Psoas muscle (tissue), 8 donors: ENCODE measurements at places on chromosomes 7 and 10.

- no peak for DNase-seq
Observed at GRCh38 chr7:138116892-138117291, 40.6 kb downstream of the AKR1D1 start.

DNA sequence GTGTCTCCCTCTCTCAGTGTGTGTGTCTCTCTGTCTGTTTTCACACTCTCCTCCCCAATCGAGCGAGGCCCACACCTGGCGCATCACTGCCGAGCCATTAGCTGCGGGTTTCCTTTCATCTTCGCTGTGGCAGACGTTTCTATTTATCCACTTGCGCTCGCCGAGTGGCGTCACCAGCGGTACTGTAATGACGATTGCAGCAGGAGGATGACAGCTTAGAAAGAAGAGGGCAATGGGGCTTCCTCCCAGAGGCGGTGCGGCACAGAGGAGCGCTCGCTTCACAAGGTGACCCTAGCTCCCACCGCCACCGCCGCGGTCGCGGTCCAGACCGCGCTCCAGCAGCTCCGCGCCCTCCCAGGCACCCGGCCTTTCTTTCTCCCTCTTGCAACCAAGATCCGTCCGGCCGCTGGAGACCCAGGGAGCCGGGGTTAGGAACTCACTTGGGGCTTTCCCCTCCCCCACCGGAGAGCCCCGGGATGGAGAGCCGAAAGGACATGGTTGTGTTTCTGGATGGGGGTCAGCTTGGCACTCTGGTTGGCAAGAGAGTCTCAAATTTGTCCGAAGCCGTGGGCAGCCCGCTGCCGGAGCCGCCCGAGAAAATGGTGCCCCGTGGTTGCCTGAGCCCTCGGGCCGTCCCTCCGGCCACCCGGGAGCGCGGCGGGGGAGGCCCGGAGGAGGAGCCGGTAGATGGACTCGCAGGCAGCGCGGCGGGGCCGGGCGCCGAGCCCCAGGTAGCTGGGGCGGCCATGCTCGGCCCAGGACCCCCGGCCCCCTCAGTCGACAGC is at the start of gene EVX1:
Gene EVX1 (plus strand): TSS at position 248 of the 785 bp plus-strand sequence. CDS start 229 bp downstream, at position 477.
- no peak for DNase-seq

DNA sequence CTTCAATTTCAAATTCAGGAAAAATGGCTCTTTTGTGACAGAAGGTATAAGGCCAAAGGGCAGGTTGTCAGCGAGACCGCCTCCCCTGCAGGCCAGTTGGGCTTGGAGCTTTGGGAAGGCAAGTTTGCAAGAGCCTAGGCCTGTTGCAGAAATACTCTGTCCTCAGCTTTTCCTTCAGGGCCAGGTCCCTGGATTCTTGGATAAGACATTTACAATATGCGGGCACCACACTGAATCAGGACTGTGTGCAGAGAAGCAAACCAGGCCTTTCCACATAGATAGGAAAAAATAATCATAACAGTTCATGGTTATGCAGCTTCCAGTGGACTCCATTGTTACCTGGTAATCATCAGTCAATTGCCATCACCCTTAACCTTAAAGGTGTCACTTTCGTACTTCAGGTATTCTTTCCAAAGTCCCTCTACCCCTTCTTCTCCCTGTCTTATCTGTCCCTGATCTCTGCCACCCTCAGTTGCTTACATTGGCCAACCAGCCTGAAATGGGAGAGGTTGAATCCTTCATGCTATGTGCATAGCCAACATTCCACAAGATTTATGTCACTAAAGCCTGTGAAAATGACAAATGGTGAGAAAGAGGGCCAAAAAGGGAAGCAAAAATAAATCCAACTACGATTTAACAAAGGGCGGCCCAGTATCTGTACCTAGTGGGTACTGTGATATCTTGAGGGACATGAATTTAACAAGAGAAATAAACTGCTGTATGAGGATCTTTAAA is 304.5 kb upstream of the NFE2L3 start:
- DNase-seq = no peak

DNA sequence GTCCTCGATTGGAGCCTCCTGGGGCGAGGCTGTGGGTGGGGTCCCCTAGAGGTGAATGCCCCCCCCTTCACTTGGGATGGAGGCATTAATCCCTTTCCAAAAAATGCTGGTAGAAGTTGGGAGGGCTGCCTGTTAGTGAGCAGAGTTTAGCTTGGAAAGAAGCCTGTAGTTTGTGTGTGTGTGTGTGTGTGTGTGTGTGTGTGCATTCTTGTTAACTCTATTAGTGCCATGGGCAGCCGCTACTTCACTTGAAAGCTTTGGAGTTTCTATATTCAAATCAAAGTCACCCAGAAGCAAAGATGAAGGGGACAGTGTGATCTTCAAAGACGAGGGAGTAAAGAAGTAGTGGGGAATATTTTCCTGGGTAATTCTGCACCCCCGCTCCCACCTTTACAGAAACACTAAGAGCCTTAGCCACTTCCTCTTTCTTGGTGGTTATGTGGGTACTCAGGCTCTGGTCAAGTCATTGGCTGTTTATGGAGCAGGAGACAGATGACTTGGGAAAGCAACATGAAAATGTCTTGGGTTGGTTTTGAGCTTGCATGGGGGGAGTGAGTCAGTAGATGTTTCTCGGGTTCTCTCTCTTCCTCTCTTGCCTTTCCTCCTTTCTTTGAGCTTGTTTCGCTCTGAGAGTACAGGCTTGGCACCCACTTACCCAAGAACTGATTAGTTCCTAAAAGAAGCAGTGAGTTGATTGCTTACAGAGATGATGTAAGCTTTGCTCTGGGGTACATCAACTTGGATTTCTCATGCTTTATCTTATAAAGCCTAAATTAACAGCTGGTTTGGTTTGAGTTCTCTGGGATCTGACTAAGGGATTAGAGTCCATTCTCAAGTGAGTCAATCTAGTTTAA is 35.9 kb downstream of the TCF7L2 start:
- DNase-seq = no peak

DNA sequence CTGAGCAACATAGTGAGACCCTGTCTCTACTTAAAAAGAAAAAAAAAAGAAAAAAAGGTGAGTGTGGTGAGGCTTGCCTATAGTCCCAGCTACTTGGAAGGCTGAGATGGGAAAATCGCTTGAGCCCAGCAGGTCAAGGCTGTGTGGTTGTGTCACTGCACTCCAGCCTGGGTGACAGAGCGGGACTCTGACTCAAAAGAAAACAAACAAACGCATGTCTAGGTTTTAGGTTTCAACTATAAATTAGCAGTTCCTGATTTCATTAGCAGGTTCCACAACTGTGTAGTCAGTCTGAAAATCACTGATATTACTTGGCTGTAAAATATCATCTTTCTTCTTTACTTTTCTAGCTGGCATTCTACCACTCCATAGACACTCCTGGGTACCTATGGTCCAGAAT is 155.7 kb upstream of the HGF start:
- no peak for DNase-seq

GRCh38 chr7:100360135-100360854 is 2.4 kb downstream of the PILRB start:
- DNase-seq = peak; percentile 32

GRCh38 chr10:10584161-10584560 is 433.5 kb upstream of the CELF2 start:
- DNase-seq = no peak

GRCh38 chr7:106731187-106731586 is 70.2 kb upstream of the CCDC71L start:
- no peak for DNase-seq

GRCh38 chr7:50473531-50473930 is 23.4 kb upstream of the FIGNL1 start:
- peak; percentile 71 for DNase-seq

- no peak for DNase-seq
Observed at GRCh38 chr7:81094952-81095351, 176.1 kb upstream of the SEMA3C start.

DNA sequence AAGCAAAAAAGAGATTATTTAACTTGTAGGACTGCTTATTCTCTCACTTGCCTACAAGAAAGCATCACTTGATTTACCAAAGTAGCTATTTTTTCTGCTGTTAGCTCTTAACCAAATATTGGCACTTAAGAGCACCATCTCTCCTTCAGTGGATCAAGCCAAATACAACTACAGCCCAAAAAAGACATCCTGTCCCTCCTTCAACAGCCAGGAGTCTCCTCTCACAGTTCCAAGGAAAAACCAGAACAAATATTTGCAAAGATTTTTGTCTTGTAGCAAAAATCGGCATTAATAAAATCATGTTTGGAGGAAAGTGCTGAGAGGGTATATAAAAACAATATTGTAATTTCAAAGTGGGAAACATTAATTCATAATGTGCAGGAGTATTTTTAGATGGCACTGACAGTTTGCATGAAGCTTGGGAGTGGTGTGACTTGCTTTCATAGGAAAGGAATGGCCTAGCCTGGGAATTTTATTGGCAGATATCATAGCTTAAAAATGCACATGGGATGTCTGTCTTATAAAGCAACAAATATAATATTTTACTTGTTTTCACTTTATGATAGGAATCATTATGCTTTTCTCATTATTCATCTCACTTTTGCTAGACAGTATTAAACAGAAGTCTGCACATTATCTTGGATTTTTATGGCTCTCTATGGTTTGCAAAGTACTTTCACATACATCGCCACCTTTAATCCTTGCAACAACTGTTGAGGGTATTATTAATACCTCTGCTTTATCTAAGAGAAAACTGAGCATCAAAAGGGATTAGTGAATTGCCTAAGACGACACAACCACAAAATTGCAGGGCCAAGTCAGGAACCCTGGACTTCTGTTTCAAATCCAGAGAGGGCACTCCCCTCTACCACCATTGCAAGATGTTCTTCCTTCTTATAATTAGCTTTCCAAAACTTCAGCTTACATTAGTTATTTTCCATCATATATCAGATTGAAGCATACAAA is 103.5 kb downstream of the AGMO start:
- DNase-seq = no peak

DNA sequence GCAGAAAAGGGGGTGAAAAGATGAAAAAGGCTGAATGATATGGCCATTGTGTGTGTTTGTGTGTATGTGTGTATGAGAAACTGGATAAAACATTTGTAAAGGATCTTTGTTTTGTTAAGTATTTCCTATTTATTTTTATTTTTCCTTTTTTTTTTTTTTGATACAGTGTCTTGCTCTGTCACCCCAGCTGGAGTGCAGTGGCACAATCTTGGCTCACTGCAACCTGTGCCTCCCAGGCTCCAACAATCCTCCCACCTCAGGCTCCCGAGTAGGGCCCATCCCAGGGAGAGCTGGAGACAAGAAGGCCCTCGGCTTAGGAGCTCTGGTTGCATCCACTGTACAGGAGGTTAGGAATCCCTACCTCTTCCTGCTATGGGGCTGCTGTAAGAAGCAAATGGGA is 6.9 kb upstream of the CALML5 start:
- no peak for DNase-seq

DNA sequence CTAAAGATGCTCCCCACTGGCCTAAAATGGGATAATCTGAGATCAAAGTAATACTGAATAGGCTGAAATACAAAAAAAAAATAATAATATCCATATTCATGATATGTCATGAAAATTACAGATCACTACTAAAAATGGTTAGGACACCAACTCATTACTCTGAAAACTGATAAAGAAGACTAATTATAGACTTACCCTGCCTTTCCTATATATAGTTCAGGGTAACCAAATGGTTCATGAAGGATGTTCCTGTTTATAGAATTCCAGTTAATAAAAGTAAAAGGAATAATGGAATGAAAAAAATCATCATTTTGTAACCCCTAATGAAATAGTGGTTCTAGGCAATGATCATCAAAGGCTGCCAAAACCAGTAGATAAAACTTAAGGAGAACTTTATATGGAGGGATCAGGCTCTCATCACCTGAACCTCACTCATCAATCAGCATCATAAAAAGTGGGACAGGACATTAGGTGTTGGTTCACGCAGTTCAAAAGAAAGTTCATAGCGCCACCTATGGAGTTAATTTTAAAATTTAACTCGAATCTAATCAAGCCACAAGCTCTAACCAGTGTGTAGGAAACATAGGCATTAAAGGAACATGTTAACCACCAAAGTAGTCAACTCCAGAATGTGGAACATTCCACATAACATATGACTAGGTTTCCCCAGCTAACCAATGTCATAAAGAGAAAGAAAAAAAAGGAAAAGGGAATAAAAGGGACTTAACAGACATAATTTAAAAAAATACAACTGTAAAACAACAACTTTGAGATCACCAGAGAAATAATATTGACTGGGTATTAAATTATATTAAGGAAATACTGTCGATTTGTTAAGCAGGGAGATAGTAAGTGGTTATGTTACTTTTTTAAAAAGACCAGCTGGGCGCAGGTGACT is 35.7 kb downstream of the P4HA1 start:
- DNase-seq = no peak

- DNase-seq = no peak
Observed at GRCh38 chr10:10623958-10624566, 393.6 kb upstream of the CELF2 start.

DNA sequence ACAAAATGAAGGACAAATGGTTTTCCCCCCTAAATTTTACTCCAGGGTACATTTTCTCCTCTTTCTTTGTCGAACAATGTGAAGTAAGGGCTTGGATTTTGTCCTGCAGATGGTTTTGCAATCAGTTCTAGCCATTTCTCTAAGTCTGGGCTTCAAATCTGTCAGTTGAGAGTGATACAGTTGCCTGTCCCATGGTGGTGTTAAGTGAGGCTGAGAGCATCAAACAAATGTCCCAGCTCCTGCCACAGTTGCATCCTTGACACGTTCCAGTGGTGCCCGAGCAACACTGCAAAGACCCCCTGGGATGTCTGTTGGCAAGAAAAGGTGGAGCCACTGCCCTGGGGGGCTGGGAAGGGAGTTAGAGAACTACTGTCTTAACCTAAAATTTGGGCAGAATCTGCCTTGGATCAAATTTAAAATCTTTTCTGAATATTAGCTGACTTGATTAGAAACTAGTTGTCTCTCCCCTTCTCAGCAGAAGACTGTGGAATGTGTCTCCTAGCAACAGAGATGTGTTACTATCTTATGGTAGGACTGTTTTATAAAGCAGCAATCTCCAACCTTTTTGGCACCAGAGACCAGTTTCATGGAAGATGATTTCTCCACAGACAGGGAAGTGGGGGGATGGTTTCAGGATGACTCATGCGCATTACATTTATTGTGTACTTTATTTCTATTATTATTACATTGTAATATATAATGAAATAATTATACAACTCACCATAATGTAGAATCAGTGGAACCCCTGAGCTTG is 102.0 kb upstream of the STEAP1B start:
- no peak for DNase-seq

- no peak for DNase-seq
Observed at GRCh38 chr7:129454249-129454551, 20.0 kb downstream of the STRIP2 start.

DNA sequence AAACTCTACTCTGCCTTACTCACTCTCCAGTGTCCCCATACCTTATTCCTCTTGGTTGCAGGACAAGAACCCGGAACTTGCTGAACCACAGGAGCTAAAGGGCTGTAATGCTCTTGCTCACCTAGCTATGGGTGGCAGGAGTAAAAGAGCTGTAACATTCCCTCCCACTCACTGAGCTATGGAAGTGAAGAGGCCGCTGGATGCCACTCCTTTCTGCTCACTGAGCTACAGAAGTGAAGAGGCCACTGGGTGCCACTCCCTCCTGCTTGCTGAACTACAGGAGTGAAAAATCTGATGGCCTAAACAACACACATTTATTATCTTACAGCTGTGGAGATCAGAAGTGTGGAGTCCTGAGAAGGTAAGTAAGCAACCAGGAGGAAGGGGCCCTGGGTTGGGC is 17.5 kb downstream of the MRPS24 start:
- no peak for DNase-seq

- no peak for DNase-seq
Observed at GRCh38 chr7:138377306-138377705, 82.8 kb upstream of the TRIM24 start.

- no peak for DNase-seq
Observed at GRCh38 chr10:123637326-123637880, 28.8 kb upstream of the GPR26 start.
